Activated T-cell treated with anti-CD3 and anti-CD28 coated beads, Interleukin-2, amount 50 U/mL, for 24 hours (primary cell): ENCODE measurements at places on chromosomes 11 and 22.

GRCh38 chr11:121681550-121682268 lies 228.9 kb upstream of the SORL1-AS1 start:
- no peaks in the 10 kb centered on the region for H3K27me3 ChIP-seq
- H3K27ac ChIP-seq: no peak overlapping the region
- no peaks in the 10 kb centered on the region for H3K4me1 ChIP-seq
- DNase-seq: no peak
- H3K4me3 ChIP-seq: no peak overlapping the region

DNA sequence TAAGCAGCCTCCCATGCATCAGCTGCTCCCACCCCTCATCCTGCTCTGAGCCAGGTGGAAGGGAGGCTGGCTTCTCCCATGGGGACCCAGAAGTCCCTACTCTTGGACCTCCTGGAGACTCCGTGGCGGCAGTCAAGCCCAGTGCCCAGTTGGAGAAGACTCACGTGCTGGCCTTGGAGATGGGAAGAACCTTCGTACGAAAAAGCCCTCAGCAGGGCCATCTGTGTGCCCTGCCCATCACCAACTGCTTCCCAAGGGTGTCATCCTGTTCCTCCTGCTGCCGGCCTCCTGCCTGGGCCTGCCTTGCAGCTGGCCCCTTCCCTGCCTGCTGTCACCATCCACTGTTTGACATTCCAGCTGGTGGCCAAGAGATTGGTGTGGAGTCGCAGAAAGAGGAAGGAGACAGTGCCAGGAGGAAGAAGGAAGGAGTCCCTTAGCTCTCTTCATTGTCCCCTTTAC lies 28.0 kb downstream of the ARHGAP1 start:
- no peak for DNase-seq
- H3K27ac ChIP-seq: peak overlapping the region; percentile 93
- H3K36me3 ChIP-seq: peaks cover 80% of the 10 kb centered on the region
- peaks cover 76% of the 10 kb centered on the region for H3K4me1 ChIP-seq
- no peaks in the 10 kb centered on the region for H3K27me3 ChIP-seq
- H3K4me3 ChIP-seq: no peak overlapping the region

DNA sequence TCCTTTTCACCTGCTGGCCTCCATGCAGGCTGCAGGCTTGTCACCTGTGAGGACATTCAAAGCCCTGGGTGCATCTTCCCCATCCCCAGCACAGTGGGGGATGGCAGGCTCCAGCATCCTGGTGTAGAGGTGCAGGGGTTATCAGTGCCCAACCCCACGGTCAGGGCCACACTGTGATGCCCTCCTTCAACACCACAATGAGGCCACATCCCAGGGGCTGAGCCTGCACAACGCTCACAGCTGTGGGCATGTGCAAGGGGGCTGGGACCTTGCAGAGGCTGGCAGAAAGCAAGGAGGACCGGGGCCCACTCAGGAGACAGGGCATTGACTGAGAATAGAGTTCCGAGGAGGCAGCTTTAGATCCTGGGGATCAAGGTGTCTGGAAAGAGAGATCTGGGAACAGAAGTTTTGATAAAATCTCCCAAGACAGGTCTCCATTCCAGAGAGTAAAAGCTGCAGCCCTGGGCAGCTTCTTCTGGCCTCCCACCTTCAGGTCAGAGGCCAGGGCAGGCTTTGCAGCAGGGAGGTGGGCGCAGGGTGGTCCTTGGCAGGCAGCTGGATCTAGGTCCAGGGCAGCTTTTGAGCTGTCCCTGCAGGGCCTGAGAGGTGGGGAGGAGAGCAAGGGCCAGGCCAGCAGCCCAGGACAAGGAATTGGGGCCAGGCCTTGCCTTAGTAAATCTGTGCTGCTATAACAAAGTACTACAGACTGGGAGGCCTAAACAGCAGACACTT lies 250.8 kb upstream of the B3GAT1 start:
- no peaks in the 10 kb centered on the region for H3K36me3 ChIP-seq
- no peak overlapping the region for H3K4me3 ChIP-seq
- no peak overlapping the region for H3K27ac ChIP-seq
- H3K4me1 ChIP-seq: peaks cover 2% of the 10 kb centered on the region
- DNase-seq: no peak
- peaks cover 13% of the 10 kb centered on the region for H3K27me3 ChIP-seq

DNA sequence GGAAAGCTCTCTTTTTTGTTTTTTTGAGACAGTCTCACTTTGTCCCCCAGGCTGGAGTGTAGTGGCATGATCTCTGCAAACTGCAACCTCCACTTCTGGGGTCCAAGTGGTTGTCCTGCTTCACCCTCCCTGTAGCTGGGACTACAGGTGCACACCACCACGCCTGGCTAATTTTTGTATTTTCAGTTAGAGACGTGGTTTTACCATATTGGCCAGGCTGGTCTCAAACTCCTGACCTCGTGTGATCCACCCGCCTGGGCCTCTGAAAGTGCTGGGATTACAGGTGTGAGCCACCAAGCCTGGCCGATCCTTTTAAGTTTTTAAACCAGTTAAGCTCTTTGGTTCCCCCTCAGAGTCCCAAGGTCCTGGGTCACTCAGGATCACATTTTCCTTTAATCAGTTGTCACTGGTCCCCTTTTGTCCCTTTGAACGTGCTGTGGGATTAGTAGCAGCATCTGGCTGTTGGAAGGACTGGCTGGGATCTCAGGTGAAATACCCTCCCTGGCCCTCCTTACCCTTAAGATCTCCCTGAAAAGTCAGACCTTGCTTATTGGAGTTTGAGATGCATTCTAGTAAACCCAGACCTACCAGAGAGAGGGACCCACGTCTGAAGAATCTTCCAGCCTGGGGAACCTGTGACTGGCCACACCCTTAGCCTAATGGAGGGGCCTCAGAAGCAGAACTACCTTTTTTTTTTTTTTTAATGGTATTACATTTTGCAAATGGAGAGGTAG lies 8.1 kb downstream of the MALAT1 start:
- no peak for DNase-seq
- peaks cover 57% of the 10 kb centered on the region for H3K4me1 ChIP-seq
- no peak overlapping the region for H3K27ac ChIP-seq
- H3K27me3 ChIP-seq: no peaks in the 10 kb centered on the region

DNA sequence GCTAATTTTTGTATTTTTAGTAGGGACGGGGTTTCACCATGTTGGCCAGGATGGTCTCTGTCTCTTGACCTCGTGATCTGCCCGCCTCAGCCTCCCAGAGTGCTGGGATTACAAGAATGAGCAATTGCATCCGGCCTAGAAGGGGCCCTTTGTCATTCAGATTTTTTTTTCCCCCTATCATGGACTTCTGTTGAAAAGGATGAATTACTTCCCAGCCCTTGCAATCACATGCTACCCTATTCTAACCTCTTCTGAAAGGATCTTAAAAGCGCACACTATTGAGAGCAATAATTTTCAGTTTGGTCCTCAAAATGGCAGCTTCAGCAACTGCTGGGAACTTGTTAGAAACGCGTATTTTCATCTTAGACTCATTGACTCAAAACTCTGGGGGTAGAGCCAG lies 575.6 kb upstream of the KIRREL3 start:
- no peak overlapping the region for H3K27ac ChIP-seq
- no peak for DNase-seq
- H3K4me3 ChIP-seq: no peak overlapping the region
- H3K4me1 ChIP-seq: no peaks in the 10 kb centered on the region

GRCh38 chr11:69230856-69231425 lies 63.0 kb upstream of the MYEOV start:
- H3K27me3 ChIP-seq: peaks cover 52% of the 10 kb centered on the region
- no peak overlapping the region for H3K4me3 ChIP-seq
- H3K4me1 ChIP-seq: no peaks in the 10 kb centered on the region
- no peaks in the 10 kb centered on the region for H3K36me3 ChIP-seq
- no peak for DNase-seq
- H3K27ac ChIP-seq: no peak overlapping the region

DNA sequence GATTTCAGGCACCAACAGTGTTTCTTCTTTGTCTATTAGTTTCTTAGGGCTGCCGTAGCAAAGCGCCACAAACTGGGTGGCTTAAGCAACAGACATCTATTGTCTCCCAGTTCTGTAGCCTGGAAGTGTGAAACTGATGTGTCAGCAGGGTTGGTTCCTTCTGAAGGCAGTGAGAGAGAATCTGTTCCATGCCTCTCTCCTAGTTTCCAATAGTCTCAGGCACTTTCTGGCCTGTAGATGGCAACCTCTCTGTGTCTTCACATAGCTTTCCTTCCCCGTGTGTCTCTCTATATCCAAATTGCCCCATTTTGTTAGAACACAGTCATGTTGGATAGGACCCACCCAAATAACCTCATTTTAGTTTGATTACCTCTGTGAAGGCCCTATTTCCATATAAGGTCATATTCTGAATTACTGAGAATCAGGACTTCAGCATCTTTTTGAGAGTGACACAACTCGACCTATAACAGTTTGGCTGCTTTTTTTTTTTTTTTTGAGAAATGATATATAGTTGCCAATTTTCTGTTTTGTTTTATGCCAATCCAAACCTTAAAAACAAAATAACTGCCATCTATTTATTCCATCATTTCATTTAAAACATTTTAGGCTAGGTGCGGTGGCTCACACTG lies 108.2 kb downstream of the SLC36A4 start:
- no peaks in the 10 kb centered on the region for H3K36me3 ChIP-seq

DNA sequence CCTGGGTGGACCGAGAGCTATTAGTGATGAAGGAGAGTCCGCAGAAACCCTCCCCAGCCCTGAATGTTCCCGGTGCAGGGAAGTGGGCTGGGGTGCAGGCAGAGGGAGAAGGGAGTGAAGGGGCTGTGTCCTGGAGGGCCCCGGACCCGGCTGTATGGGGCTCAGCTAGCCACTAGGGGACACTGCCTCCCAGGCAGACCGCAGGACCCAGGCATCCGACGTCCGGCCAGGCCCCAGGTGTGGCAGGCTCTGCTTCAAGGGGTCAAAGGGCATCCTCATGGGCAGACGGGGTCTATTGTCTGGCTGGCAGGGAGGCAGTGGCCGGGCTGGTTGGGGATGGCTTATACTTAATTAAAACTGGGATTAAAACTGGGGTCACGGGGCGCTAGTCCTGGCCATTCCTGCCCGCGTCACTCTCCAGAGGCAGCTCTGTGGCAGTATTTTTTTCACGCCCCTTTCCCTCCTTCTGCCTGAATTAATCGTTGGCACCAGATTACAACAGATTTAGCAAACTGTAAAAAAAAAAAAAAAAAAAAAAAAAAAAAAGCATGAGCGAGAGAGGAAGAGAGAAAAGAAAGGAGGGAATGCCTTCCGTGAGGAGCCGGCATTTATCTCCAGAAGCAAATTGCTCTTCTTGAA lies 5.1 kb downstream of the FLRT1 start:
- no peak overlapping the region for H3K27ac ChIP-seq
- H3K27me3 ChIP-seq: peaks cover 33% of the 10 kb centered on the region
- no peak overlapping the region for H3K4me3 ChIP-seq
- H3K4me1 ChIP-seq: no peaks in the 10 kb centered on the region
- H3K36me3 ChIP-seq: no peaks in the 10 kb centered on the region

DNA sequence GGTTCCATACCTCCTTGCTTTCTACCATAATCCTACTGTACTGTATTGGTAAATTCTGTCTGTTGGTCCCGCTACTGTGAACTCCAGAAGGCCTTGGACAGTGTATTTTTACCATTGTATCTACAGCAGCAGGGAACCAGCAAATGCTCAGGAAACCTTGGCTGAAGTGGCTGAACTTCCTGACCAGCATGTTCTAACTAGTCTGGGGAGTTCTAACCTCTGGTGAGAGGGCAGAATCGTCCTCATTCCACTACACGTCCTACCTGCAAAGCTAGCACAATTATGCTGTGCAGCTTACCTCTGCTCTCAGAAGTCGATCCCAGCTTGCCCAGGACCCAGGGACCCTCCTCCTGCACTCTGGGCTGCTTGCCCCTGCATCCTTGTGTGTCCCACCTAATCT lies 283.1 kb downstream of the TENM4 start:
- H3K27ac ChIP-seq: no peak overlapping the region
- no peaks in the 10 kb centered on the region for H3K27me3 ChIP-seq
- H3K36me3 ChIP-seq: no peaks in the 10 kb centered on the region
- H3K4me3 ChIP-seq: no peak overlapping the region

- peaks cover 2% of the 10 kb centered on the region for H3K27me3 ChIP-seq
- no peaks in the 10 kb centered on the region for H3K36me3 ChIP-seq
- H3K27ac ChIP-seq: no peak overlapping the region
- H3K4me1 ChIP-seq: no peaks in the 10 kb centered on the region
- DNase-seq: no peak
- no peak overlapping the region for H3K4me3 ChIP-seq
These were observed 37.8 kb downstream of the SLCO2B1 start for GRCh38 chr11:75188671-75189070.

GRCh38 chr22:22926370-22927195 lies 39.0 kb downstream of the IGLL5 start:
- H3K27me3 ChIP-seq: no peaks in the 10 kb centered on the region
- H3K4me1 ChIP-seq: peaks cover 17% of the 10 kb centered on the region
- no peaks in the 10 kb centered on the region for H3K36me3 ChIP-seq
- no peak overlapping the region for H3K4me3 ChIP-seq

DNA sequence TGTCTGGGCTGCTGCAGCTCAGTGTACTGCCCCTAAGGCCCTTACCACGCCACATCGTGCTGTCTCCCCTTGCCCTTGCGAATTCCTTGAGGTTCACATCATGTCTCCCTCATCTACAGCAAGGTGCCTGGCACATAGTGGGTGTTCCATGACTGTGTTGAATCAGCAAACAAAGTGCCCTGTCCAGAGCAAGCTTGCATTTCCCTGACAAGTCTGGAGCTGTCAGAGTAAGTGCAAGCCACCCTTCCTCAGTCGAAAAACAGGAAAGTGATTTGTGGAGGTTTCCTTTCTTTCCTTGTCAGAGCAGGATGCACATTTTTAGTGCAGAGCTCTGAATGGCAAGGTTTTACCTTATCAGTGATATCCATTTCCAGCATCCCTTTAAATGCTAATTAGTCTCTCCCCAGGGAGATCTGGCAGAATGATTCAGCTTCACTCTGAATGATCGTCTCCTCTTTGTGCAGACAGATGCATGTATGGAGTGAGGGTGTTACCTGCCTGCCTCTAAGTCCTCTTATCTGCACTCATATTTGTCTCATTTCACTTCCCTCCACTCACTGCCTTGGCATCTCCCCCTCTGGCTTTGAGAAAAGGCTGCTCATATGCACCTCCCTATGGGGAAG lies 331.2 kb downstream of the TMEM135 start:
- H3K27ac ChIP-seq: no peak overlapping the region
- no peak overlapping the region for H3K4me3 ChIP-seq
- H3K36me3 ChIP-seq: no peaks in the 10 kb centered on the region
- H3K4me1 ChIP-seq: no peaks in the 10 kb centered on the region
- DNase-seq: no peak

- H3K27me3 ChIP-seq: no peaks in the 10 kb centered on the region
- H3K36me3 ChIP-seq: peaks cover 37% of the 10 kb centered on the region
- no peak overlapping the region for H3K4me3 ChIP-seq
- no peak overlapping the region for H3K27ac ChIP-seq
- H3K4me1 ChIP-seq: peaks cover 4% of the 10 kb centered on the region
These were observed 25.3 kb downstream of the SIK2 start for GRCh38 chr11:111627591-111627990.

- H3K4me1 ChIP-seq: peaks cover 18% of the 10 kb centered on the region
- no peaks in the 10 kb centered on the region for H3K27me3 ChIP-seq
- no peak overlapping the region for H3K4me3 ChIP-seq
- H3K27ac ChIP-seq: no peak overlapping the region
These were observed 39.1 kb downstream of the CASP12 start for GRCh38 chr11:104858882-104859775.

GRCh38 chr11:34075178-34075820 lies 23.8 kb downstream of the CAPRIN1 start:
- H3K36me3 ChIP-seq: peaks cover 93% of the 10 kb centered on the region
- no peak for DNase-seq
- H3K4me1 ChIP-seq: peaks cover 48% of the 10 kb centered on the region
- H3K27me3 ChIP-seq: no peaks in the 10 kb centered on the region
